ENCODE measurements at places on chromosomes 13 and 19.

- DNase-seq, result no peak
Observed at GRCh38 chr19:57815247-57816075, 748 bp upstream of the ZNF552 start.

DNA sequence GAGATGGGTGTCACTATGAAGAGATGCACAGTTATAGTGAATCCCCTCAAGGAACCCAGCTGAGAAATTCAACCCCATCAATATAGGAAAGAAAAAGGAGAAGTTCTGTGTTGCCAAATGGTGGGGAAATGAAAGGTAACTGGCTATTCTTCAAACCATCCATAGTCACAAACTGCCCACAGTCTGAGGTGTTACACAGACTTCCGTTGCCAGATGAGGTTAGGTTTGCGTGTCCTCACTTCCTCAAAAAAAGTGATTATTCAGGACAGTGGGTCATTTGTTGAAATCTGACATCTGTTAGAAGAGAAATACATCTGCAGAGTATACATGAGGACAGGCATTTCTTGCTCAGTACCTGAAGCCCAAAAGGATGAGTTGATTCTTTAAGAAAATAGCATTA, 9.0 kb downstream of the SIGLEC5 start:
- DNase-seq, result peak; percentile 93

- no peak for DNase-seq
Observed at GRCh38 chr19:53664760-53665159, 33.0 kb downstream of the DPRX start.

DNA sequence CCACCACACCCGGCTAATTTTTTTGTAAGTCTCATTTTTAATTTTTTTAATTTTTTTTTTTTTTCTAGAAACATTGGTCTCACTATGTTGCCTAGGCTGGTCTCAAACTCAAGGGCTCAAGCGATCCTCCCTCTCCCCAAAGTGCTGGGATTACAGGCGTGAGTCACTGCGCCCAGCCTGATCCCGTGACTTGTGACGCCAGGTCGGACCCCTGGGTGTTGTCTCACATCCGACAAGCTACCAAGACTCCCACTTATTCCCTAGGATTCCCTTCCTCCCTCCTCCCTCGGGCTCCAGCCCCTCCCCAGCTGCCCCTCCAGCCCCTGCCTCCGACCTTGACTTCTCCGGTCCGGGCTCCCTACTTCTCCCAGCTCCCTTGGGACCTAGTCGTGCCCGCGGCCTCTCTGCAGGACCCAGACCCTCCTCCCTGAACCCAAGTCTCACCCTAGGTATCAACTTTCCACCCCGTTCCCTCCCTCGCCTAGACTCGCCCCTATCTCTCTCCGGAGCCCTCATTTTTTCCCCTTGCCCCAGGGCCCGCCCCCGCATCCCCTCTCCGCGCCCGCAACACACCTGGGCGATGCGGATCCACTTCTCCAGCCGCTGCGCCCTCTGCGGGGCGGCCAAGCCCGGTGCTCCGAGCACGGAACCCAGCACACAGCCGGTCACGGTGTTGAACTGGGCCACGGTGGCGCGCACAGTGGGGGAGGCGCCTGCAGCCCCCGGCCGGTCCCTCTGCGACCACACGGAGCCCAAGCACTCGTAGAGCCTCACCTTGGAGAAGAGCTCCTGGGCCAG, 13.1 kb downstream of the RGL3 start:
- no peak for DNase-seq

GRCh38 chr19:55536951-55537740, at the start of gene SBK2:
SBK2 (minus strand) TSS chr19:55537133; CDS start chr19:55536294, 839 bp downstream.
- peak; percentile 14 for DNase-seq

- DNase-seq, result no peak
Observed at GRCh38 chr19:972281-972680, 11.9 kb upstream of the WDR18 start.

GRCh38 chr19:18832306-18833140, 764 bp downstream of the UPF1 start:
- peak; percentile 47 for DNase-seq

GRCh38 chr13:110265341-110265681, 41.6 kb downstream of the COL4A1 start:
- no peak for DNase-seq

DNA sequence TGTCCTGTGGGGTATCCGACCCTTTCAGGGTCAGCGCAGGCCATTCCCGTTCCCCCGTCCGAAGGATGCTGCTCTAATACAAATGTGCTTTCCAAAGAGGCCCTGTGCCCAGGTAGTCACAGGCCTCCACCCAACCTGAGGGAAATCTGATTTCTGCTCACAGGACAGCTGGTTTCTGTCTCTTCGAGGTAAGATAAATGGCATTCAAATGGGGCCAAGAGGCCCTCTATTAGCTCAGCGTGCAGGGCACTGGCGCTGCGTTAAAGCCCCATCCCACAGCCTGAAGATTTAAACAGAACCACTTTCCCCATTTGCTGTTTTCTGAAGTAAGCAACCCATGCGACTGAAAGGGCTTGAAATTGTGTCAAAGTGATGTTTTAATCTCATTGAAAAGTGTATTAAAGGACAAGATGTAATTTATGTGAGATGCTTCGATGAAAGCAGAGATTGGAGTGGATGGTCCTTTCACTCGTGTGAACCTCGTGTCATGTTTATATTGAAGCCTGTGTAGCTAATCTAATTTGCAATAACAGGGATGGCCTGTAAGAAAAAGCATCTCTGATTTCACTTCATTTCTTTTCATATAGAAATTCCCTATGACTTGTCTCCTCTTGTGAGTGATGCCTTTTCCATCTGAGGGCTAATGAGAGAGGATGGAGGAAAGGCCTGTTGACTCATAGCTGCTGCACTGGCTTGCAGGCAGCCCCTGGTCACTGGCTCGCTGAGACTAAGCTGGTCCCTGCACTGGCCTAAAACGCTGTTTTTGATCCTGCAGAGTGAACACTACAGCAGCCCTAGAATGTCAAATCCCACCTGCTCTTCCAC, 7.3 kb upstream of the SOX1 start:
- no peak for DNase-seq

DNA sequence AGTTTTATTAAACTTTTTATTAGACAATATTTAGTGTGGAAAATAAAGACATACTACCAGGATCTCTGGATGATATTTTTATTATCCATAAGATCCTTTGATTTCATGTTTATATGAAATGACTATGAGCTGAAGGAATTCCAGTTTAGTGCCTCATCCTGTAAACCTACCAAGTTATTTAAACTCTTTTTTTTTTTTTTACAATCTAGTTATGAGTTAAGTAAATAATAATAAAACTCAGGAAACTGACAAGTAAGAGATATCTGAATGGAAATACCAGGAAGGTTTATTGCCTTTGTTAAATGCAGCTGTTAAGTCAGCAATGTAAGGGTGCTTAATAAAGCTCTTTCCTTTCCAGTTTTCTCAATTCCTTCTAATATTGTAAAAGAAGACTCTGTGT, 53.9 kb downstream of the RXFP2 start:
- no peak for DNase-seq

GRCh38 chr19:10730932-10731331, 13.1 kb downstream of the DNM2 start:
- DNase-seq, result no peak
